ENCODE measurements at places on chromosomes 13 and 19.

DNA sequence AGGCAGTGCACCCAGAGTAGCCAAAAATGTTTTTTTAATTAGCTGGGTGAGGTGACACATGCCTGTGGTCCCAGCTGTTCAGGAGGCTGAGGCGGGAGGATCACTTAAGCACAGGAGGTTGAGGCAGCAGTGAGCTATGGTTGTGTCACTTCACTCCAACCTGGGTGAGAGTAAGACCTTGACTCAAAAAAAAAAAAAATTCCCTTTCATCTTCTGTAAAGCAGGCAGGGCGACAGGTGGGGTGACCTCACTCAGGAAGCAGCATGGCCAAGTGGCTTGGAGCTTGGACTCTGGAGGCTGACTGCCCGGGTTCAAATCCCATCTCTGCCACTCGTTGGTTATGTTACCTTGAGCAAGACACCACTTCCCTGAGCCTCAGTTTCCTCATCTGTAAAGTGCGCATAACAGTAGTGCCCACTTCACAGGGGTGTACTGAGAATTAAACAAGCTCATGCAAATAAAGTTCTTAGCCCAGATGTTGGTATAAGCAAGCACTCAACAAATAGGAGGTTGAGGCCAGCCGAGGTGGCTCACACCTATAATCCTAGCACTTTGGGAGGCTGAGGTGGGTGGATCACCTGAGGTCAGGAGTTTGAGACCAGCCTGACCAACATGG lies 48.3 kb downstream of the MAP4K1 start:
- no peak for DNase-seq

DNA sequence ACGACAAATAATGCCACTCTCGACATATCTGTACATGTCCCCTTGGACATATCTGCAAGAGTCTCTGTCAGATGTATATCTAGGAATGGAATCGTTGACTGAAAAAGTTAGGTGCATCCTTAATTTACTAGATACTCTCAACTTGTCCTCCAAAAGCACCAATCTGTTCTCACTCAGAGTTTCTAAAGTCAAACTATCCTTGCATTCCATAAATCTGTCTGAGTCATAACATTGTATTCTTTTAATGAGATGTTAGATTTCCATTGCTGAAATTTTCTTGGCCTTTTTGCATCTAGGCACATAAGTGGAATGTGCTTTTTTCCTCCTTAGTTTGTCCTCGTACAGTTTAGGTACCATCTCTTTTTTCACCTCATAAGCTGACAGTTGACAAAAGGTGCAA lies 139.8 kb downstream of the PTPRS start:
- DNase-seq, result no peak

DNA sequence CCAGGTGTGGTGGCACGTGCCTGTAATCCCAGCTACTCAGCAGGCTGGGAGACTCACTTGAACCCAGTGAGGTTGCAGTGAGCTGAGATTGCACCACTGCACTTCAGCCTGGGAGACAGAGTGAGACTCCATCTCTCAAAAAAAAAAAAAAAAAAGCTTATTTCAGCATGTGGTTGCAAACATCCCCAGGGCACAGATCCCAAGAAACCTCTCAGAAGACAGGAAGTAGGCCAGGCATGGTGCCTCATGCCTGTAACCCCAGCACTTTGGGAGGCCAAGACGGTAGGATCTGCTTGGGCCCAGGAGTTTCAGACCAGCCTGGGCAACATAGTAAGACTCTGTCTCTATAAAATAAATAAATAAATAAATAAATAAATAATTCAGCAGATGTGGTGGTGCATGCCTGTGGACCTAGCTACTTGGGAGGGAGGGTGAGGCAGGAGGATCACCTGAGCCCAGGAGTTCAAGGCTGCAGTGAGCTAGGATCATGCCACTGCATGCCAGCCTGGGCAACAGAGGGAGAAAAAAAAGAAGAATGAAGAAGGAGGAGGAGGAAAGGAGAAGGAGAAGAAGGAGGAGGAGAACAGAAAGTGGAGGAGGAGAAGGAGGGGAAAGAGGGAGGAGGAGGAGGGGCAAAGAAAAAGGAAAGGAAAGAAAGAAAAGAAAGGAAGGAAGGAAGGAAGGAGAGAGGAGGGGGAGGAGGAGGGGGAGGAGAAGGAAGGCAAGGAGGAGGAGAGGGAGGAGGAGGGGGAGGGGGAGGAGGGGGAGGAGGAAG lies 4.3 kb upstream of the LRRC8E start:
- DNase-seq, result no peak

GRCh38 chr13:110334841-110335490 lies 27.9 kb downstream of the COL4A2 start:
- no peak for DNase-seq

DNA sequence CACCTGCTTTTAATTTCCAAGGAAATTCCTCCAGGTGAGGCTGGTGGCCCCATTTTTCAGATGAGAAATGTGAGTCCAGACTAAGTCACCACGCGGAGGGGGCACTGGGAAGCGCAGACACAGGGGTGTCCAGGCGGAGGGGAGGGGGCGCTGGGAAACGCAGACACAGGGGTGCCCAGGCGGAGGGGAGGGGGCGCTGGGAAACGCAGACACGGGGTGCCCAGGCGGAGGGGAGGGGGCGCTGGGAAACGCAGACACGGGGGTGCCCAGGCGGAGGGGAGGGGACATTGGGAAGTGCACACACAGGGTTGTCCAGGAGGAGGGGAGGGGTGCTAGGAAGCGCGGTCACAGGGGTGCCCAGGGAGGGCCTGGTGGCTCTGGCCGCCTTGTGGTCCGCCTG lies 3.5 kb downstream of the GRK1 start:
- DNase-seq, result no peak

GRCh38 chr13:41232578-41233480 lies 30.5 kb downstream of the MTRF1 start:
- no peak for DNase-seq

GRCh38 chr13:73307481-73307880 lies 248.7 kb downstream of the KLF5 start:
- DNase-seq, result no peak

- DNase-seq, result no peak
Measured at GRCh38 chr13:109118521-109118920, 489.1 kb downstream of the MYO16 start.

DNA sequence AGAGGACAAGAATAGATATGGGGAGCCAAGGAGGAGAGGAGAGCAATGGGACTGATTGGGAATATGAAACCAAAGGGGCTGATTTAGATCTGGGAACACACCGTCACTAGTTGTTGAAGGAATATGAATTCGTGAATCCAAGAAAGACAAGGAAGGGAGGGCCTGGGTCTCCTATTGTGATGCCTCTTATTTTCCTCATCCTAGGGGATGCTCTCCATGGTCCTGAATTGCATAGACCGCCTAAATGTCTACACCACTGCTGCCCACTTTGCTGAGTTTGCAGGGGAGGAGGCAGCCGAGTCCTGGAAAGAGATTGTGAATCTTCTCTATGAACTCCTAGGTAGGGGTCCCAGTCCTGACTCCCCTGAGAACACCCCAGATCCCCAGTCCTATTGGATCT lies 21.5 kb downstream of the RYR1 start:
- no peak for DNase-seq

GRCh38 chr19:814152-815078 lies 7.3 kb downstream of the PLPPR3 start:
- DNase-seq, result no peak

DNA sequence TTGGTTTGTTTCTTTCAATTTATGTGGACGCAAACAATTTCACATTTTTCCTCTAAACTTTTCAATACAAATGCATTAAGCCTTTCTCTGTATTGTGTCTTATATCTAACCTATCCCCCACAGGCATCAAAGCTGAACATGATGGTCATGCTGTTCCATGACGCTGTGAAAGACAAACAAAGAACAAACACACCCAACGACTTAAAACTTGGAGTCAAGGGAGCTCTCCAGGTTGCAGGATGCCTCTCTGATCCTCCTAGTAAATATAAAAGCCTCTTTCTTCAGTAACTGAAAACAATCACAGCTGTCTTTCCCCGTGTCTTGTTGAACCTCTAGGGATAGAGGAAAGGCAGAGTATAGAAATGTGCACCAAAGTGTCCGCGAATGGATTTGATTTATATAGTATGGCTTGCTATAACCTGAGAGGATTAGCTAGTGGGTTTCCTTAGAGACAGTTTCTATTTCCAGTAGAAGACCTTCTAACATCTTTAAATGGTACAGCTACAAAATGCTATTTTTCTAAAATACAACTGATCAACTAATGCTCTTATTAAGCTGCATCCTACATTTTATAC lies 43.1 kb downstream of the PCDH9 start:
- no peak for DNase-seq

DNA sequence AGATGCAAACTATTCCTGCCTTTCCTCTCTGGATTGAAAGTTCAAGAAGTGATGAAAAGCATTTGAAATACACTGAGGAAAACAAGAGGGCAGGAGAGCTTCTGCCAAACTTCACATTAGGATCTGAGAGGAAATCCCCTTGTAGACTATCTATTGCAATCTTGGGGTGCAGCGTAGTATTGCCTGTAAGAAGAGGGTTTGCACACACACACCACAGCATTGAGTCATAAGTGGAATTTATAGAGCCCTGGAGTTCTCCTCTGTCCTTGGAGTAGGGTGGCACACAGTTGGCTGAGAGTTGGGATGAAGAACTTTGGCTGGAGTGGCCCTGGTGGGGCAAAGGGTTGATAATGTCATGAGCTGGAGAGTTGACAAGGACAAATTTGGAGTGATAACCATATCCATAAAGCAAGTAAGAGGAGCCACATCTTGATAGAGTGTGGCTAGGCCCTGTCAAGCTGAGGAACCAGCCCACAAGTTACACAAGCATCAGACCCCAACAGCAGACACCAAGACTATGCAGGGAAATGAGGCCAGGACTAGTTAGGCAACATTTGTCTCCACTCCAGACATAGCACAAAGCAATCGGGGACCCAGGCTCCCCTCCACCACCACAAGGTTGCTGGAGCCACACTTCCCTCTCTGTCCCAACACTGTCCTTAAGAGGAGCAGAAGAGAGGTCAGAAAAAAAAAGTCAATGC lies 520.9 kb downstream of the KLF5 start:
- no peak for DNase-seq

DNA sequence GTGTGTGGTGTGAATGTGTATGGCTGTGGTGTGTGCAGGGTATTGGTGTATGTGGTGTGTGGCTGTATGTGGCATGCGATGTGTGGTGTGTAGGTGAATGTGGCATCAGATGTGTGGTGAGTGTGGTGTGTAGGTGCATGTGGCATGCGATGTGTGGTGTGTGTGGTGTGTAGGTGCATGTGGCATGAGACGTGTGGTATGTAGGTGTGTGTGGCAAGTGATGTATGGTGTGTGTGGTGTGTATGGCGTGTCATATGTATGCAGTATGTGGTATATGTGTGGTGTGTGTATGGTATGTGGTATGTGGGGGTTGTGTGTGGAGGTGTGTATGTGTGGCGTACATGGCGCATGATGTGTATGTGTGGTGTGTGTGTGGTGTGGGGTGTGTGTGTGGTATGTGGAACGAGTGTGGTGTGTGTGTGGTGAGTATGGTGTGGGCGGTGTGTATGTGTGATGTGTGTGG lies 63.4 kb downstream of the PEPD start:
- no peak for DNase-seq

DNA sequence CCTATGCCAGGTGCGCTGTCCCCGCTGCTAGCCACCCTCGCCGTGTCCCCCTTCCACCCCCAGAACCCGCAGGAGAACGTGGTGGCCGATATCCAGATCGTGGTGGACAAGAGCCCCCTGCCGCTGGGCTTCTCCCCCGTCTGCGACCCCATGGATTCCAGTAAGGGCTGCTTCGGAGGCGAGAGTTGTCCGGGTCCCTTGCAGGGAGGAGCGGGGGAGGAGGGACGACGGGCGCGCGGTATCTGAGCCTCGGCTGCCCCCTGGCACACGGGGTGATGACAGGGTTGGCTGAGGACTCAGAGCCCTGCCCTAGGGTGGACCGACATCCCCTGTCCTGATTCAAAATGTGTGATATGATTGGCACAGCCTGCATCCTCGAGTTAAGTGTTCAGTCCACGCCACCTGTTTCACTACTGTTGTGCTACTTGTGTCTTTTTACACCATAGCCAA lies 653 bp downstream of the MVB12A start:
- DNase-seq, result no peak

GRCh38 chr13:84870190-84870589 lies 929.0 kb downstream of the SLITRK6 start:
- DNase-seq, result no peak

DNA sequence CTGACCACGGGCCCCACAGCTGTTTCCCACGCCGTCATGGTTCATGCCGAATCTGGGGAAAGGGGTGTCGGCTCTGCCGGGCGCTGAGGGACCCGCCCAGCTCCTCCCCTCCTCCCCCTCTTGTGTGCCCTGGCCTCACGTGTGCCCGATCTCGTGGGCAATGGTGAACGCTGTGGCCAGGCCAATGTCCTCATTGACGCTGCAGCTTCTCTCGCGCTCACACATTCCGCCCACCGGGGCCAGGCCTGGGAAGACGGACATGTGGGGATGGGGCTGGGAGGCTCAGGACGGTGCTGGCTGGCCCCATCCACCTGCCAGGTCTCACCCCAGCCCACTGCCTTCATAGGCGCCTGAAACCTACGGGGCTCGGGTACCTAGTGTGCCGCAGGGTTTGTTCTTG lies 14.3 kb downstream of the ADAMTS10 start:
- no peak for DNase-seq

DNA sequence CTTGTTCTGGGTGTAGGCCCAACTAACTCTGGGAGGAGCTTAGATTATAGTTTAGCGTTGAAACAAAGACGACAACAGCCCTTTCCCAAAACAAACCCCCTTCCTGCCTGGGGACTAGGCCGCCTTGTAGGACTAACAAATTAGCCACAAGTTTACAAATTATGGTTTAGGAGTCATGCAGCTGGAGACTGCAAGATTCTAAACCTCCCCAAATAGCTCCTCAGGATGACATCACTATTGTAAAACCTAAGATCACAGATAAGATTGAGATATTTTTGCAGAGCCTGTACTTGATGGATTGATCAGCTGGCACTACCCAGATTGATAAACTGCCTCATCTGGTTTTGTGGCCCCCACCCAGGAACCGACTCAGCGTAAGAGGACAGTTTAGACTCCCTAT lies 2.3 kb upstream of the SLC25A15 start:
- no peak for DNase-seq

GRCh38 chr19:42563352-42564210 lies 31.1 kb downstream of the CEACAM8 start:
- DNase-seq, result no peak

DNA sequence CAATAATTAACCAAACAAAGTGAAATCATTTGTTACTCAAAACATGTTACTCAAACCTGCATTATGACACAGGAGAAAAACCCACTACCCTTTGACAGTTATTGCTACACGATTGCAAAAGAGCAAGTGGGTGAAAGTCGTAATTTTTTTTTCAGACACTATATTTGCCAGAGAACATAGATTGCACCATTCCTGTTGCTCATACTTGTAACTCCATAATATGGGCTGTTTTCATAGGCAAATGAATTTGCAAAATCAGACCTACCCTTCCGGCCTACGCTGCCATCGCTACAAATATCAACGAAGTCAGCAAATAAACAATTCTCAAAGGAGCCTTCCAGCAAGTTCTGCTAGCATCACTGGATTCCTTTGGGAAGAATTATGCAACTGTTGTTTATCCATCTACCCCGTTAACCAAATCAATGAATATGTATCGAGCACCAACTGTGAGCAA lies 396.5 kb downstream of the IRS2 start:
- no peak for DNase-seq
